Activated CD4-positive, alpha-beta T cell treated with anti-CD3 and anti-CD28 coated beads for 36 hours (primary cell): ENCODE measurements at places on chromosomes 1 and 21.

GRCh38 chr1:119742202-119742601 lies 26.5 kb downstream of the HMGCS2 start:
- DNase-seq: no peak

- DNase-seq: no peak
Observed at GRCh38 chr1:39214021-39214713, 9.7 kb downstream of the MACF1 start.

DNA sequence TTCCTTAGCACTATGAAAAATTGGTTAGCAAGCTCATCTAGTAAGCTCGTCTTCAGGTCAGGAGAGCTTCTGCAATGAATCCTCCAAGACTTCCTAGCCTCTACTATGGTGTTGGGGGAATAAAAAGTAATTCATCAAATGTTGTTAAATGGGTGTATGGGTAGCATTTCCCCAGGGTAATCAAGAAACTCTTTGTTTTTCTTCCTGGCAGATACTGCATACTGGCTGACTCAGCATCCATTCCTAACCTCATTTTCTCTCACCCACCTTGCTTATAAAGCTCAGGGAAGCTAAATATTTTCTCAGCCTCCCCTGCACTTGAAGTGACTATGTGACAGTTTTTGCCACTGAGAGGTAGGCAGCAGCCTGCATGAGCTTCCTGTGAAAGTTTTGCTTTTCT lies 83.4 kb downstream of the MAB21L3 start:
- DNase-seq: no peak

- no peak for DNase-seq
Observed at GRCh38 chr1:220957233-220957605, 78.0 kb downstream of the HLX start.

- no peak for DNase-seq
Observed at GRCh38 chr1:226149806-226150205, 36.7 kb downstream of the ACBD3 start.

DNA sequence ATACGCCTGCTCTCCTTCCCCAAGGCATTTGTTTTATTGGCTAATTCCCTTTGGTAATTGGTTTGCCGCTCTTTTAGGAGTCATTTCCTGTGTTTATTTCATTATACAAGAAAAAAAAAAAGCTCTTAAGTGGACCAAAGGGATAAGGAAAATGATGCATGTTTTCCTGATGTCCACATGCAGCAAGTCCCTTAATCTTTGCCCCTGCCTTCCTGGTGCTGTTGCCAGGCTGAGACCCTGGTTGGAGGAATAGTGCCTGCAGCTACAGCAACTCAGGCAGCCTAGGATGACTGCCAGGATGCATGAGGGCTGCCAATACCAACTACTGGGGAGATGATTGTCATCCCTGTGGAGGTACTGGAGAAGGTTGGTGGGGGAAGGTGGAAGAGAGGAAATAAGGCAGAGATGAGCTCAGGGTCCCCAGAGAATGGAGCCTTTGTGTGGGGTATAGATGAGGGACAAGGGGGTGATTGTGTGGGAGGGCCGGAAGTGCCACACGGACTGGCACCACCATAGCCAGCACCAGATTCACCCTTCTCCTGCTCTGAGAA lies 6.1 kb upstream of the GATAD2B start:
- no peak for DNase-seq

GRCh38 chr1:61238359-61238665 lies 156.0 kb downstream of the NFIA start:
- no peak for DNase-seq
